ENCODE measurements at places on chromosomes 2 and 18.

GRCh38 chr2:26462511-26463243 lies 15.2 kb downstream of the OTOF start:
- no peak for DNase-seq

GRCh38 chr18:3015851-3016250 lies 2.9 kb upstream of the LPIN2 start:
- no peak for DNase-seq

DNA sequence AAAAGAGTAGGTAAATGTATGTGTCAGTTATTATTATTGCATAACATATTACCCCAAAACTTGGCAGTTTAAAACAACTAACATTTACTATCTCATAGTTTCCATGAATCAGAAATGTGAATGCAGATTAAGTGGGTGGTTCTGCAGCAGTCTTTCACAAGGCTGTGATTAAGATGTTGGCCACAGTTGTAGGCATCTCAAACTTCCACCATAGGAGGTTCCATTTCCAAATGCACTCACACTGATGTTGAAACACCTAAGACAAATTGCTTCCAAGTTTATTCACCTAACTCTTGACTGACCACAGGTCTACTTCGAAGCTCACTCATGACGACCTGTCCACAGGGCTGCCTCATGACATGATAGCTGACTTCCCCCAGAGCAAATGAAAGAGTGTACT lies 360.8 kb downstream of the GRB14 start:
- DNase-seq = no peak

DNA sequence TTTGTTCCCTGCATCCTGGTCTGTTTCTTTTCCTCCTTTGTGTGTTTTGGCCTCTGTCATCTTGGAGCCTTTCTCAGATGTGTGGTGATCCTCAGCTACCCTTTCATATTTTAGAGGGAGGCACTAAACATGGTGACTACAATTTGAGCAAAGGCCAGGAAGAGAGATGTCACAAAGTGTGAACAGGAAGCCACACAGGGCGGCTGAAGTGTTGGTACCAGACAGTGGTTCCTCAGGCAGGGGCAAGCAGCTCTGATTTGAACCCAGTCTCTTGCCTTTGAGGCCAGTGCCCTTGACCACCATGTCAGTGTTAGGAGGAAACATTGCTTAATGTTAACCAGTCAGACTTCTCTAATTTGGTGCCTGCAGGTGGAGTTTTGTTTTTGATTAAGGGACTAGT lies 9.2 kb downstream of the LRRFIP1 start:
- no peak for DNase-seq

DNA sequence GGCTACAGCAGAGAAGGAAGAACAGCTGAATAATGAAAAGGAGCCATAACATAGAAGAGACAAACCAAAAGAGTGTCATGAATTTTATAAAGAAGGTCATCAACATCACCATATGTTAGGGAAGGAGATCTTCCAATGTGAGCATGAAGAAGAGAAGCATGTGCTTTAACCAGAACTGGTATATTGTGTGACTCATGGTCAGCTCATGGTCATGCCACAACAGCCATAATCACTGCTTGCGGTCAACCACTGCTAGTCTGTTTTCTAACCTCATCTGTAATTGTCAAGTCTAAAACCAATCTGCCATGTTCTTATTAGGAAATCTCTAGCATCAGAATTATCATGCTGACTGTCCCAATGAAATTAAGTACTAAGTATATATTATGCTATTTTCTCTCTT lies 204.1 kb upstream of the VRK2 start:
- no peak for DNase-seq

- no peak for DNase-seq
Observed at GRCh38 chr2:234590076-234590475, 93.2 kb upstream of the ARL4C start.

DNA sequence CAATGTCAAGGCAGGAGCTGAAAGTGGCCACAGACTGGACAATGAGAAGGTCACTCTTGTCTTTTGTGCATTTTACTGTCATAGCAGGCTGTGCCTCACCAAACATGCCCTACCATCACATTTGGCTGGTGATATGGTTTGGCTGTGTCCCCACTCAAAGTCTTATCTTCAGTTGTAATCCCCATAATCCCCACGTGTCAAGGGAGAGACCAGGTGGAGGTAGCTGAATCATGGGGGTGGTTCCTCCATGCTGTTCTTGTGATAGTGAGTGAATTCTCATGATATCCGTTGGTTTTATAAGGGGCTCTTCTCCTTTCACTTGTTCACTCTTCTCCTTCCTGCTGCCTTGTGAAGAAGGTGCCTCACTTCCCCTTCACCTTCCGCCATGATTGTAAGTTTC lies 49.6 kb upstream of the STPG4 start:
- no peak for DNase-seq

- no peak for DNase-seq
Observed at GRCh38 chr2:231707625-231707926, 749 bp upstream of the PTMA start.
